ENCODE measurements at places on chromosomes 5 and 9.

- H3K36me3 ChIP-seq = no peaks in the 10 kb centered on the region
- H3K4me1 ChIP-seq = no peaks in the 10 kb centered on the region
- H3K27me3 ChIP-seq = no peaks in the 10 kb centered on the region
- no peak overlapping the region for H3K4me3 ChIP-seq
- no peak for DNase-seq
- no peak overlapping the region for H3K27ac ChIP-seq
Measured at GRCh38 chr5:115573133-115573532, 28.6 kb upstream of the FEM1C start.

- H3K36me3 ChIP-seq = no peaks in the 10 kb centered on the region
- DNase-seq = no peak
- H3K4me1 ChIP-seq = no peaks in the 10 kb centered on the region
- H3K27ac ChIP-seq = no peak overlapping the region
- H3K4me3 ChIP-seq = no peak overlapping the region
- H3K27me3 ChIP-seq = no peaks in the 10 kb centered on the region
Measured at GRCh38 chr9:88370346-88370745, 17.9 kb upstream of the SPIN1 start.

- peaks cover 1% of the 10 kb centered on the region for H3K4me1 ChIP-seq
- no peak overlapping the region for H3K4me3 ChIP-seq
- no peak overlapping the region for H3K27ac ChIP-seq
- H3K27me3 ChIP-seq = no peaks in the 10 kb centered on the region
- no peak for DNase-seq
Measured at GRCh38 chr9:133470988-133471387, 7.9 kb downstream of the SLC2A6 start.

- H3K4me3 ChIP-seq = no peak overlapping the region
- H3K4me1 ChIP-seq = peaks cover 12% of the 10 kb centered on the region
- DNase-seq = no peak
- no peaks in the 10 kb centered on the region for H3K27me3 ChIP-seq
- H3K36me3 ChIP-seq = no peaks in the 10 kb centered on the region
- no peak overlapping the region for H3K27ac ChIP-seq
Measured at GRCh38 chr9:136244122-136244968, 1.3 kb downstream of the QSOX2 start.

- H3K27ac ChIP-seq = no peak overlapping the region
- no peaks in the 10 kb centered on the region for H3K4me1 ChIP-seq
- H3K4me3 ChIP-seq = peak overlapping the region; percentile 89
- H3K27me3 ChIP-seq = no peaks in the 10 kb centered on the region
Measured at GRCh38 chr9:113274474-113275156, 757 bp downstream of the CDC26 start.

GRCh38 chr5:10438301-10438700, 3.4 kb upstream of the ROPN1L start:
- no peaks in the 10 kb centered on the region for H3K27me3 ChIP-seq
- H3K36me3 ChIP-seq = no peaks in the 10 kb centered on the region
- H3K27ac ChIP-seq = no peak overlapping the region
- DNase-seq = no peak

- H3K27ac ChIP-seq = no peak overlapping the region
- H3K27me3 ChIP-seq = no peaks in the 10 kb centered on the region
- no peak for DNase-seq
- no peaks in the 10 kb centered on the region for H3K4me1 ChIP-seq
- no peaks in the 10 kb centered on the region for H3K36me3 ChIP-seq
Measured at GRCh38 chr5:56185768-56186311, 47.3 kb downstream of the ANKRD55 start.

DNA sequence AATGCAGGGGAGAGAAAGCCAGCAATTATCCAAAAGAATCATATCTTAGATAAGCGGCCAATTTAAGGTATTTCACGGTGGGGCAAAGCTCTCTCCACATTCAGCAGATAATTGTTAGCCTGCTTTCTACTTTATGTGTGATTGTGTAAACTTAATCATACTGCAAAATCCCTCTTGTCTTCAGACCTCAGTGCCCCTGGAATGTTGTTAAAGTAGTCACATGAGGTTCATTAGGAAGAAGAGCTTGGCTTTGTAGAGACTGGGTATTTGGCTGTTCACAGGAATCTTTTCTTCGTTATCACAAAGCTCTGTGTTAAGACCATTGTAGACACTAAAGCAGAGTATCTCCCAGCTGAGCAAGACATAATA, 127.0 kb downstream of the RFK start:
- H3K4me3 ChIP-seq = no peak overlapping the region
- DNase-seq = no peak
- H3K27ac ChIP-seq = no peak overlapping the region
- H3K27me3 ChIP-seq = no peaks in the 10 kb centered on the region

DNA sequence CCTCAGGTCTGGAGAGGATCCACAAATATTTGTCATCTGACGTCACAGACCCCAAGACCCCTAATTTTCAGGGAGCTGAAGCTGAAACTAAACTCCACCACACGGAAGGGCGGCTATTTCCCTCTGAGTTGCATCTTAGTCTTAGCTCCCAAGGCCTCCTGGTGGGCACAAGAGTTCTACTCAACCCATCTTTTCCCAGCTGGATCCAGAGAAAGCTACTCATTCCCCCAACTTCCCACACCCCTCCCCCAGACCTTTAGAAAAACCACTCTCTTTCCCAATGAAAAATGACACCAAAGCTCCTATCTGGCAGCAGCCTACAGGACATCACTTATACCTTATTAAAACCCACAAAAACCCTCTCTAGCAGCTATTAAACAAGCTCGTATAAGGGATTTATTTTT, 67.1 kb upstream of the SLC1A1 start:
- H3K4me3 ChIP-seq = no peak overlapping the region
- no peaks in the 10 kb centered on the region for H3K36me3 ChIP-seq
- H3K27ac ChIP-seq = no peak overlapping the region
- no peaks in the 10 kb centered on the region for H3K4me1 ChIP-seq
- H3K27me3 ChIP-seq = no peaks in the 10 kb centered on the region
- DNase-seq = peak; percentile 5

GRCh38 chr9:126454215-126454614, 127.6 kb downstream of the MVB12B start:
- no peak overlapping the region for H3K27ac ChIP-seq
- no peak overlapping the region for H3K4me3 ChIP-seq
- no peaks in the 10 kb centered on the region for H3K4me1 ChIP-seq
- no peaks in the 10 kb centered on the region for H3K36me3 ChIP-seq
- H3K27me3 ChIP-seq = no peaks in the 10 kb centered on the region

DNA sequence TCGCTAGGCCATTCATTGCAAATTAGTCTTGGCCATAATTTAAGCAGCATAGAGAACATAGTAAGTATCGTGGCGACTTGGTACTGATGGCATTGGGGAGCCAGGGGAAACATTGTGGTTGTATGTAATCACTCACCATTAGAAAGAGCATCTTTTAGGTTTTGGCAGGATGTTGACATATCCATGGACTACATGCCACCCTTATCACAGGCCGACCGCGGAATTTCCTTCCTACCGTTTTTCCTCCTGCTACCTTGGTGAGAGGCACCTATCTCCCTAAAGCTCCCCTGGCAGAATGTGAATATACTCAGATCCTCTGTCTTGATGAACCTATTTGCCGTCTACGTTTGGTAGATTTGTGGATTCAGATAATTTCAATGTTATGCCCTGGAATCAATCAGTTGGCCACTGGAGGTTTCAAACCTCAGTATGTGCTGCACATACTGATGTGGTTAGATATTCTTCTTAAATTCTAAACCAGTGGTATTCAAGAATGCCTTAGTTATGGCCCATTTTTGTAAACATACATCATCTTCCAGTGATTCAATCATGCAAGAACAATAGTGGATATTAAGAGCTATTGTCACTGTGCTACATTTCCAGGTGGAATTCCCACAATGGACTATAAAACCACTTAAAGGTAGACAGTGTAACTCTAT, 271.0 kb upstream of the HAPLN1 start:
- H3K4me1 ChIP-seq = no peaks in the 10 kb centered on the region
- no peak overlapping the region for H3K4me3 ChIP-seq
- no peak overlapping the region for H3K27ac ChIP-seq
- no peak for DNase-seq

GRCh38 chr5:91562922-91563321, 179.8 kb upstream of the ARRDC3 start:
- H3K4me1 ChIP-seq = no peaks in the 10 kb centered on the region
- H3K4me3 ChIP-seq = no peak overlapping the region
- DNase-seq = no peak
- H3K36me3 ChIP-seq = no peaks in the 10 kb centered on the region
- no peaks in the 10 kb centered on the region for H3K27me3 ChIP-seq

DNA sequence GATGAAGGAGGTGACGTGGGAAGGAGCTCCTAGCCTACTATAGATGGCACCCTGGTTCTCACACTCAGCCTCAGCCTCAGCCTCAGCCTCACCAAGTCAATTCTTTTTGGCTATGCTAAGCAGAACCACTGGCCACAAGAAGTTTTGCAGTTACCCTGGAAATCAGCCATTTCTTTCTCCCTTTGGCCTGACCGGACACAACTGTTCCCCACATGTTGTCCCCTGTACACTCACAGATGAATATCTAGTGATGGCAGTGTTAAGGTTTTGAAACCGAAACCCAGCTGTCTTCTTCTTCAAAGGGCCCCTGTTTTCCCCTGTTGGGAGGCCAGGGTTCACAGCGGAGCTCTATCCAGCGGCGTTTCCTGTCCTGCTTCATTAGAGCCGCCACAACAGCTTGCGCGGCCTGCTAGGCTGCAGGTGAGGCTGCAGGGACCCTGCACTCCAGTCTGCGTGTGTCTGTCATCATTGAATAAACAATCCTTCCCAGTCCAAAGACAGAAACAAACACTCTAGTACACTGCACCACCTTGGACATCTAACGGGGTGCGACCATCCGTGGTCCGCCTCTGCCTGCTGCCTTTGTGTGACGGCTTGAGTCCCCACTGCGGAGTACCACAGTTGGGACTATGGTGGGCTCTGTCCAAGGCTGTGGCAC, 250.5 kb downstream of the DENND1A start:
- no peak overlapping the region for H3K27ac ChIP-seq
- H3K4me3 ChIP-seq = no peak overlapping the region
- no peak for DNase-seq
- no peaks in the 10 kb centered on the region for H3K36me3 ChIP-seq
- H3K4me1 ChIP-seq = no peaks in the 10 kb centered on the region

DNA sequence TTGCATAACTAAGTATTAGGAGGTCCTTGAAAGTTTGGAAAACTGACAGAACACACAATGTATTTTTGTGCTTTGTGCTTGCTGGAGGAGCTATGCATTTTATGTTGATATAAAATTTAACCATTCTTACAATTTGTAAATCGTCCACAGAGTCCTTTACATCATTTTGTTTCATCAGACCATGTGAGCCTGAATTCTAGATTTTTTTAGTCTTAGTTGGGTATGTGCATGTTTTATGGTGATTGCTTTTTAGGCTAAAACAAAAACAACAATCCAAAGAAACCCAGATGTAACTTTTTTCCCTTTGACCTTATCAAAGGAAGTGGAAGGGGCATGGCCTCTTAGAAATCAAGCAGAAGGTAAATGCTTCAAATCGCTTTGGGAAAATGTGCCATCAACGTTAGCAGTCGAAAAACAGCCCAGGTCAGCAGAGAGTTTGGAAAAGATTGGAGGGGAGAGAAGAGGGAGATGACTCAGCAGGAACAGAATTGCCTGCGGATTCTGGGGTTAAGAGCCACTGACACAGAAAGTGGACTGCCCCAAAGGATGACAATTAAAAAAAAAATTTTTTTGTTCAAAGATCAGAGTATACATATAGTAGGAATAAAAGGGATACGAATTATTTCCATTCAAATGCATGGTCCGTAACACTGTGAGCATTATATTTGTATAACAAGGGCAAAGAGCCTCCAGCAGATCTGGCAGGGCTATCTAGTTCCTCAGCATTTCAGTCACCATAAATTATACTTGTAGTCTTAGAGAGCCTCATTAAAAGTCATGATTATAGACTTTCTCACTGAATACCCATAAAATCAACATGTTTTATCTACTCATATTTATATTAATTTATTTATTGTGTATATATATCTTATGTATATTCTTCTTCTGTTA, 253.5 kb upstream of the HAPLN1 start:
- H3K4me3 ChIP-seq = no peak overlapping the region
- no peak overlapping the region for H3K27ac ChIP-seq
- no peak for DNase-seq
- no peaks in the 10 kb centered on the region for H3K27me3 ChIP-seq

- H3K27me3 ChIP-seq = no peaks in the 10 kb centered on the region
- no peak overlapping the region for H3K27ac ChIP-seq
- peak; percentile 0 for DNase-seq
- no peak overlapping the region for H3K4me3 ChIP-seq
- H3K4me1 ChIP-seq = no peaks in the 10 kb centered on the region
- no peaks in the 10 kb centered on the region for H3K36me3 ChIP-seq
Measured at GRCh38 chr9:116000748-116001329, 152.8 kb upstream of the PAPPA start.

GRCh38 chr5:26889815-26890214, 148.6 kb downstream of the CDH9 start:
- H3K4me1 ChIP-seq = no peaks in the 10 kb centered on the region
- H3K27me3 ChIP-seq = no peaks in the 10 kb centered on the region
- no peaks in the 10 kb centered on the region for H3K36me3 ChIP-seq
- DNase-seq = no peak
- H3K27ac ChIP-seq = no peak overlapping the region

DNA sequence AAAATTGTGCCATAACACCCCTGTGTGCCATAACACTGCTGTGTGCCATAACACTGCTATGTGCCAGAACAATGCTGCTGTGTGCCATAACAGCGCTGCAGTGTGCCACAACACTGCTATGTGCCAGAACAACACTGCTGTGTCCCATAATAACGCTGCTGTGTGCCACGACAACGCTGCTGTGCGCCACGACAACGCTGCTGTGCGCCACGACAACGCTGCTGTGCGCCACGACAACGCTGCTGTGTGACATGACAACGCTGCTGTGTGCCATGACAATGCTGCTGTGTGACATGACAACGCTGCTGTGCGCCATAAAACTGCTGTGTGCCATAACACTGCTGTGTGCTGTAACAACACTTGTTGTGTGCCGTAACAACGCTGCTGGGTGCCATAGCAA, 25.9 kb downstream of the CFAP90 start:
- H3K36me3 ChIP-seq = peaks cover 26% of the 10 kb centered on the region
- H3K27ac ChIP-seq = no peak overlapping the region
- H3K4me1 ChIP-seq = no peaks in the 10 kb centered on the region
- no peak overlapping the region for H3K4me3 ChIP-seq

DNA sequence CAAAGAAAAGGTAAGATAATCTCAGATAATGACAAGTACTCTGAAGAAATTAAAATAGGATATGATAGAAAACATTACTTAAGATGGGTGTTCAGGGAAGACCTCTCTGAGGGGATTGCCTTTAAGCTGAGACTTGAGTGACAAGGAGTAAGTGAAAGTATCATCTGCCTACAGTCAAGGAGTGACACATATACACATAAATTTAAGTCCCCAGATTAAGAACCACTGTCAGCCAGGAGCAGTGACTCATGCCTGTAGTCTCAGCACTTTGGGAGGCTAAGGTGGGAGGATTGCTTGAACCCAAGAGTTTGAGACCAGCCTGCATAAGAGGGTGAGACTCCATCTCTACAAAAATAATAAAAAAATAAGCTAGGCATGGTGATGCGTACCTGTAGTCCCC, 19.7 kb upstream of the ANKHD1 start:
- H3K27me3 ChIP-seq = no peaks in the 10 kb centered on the region
- DNase-seq = no peak
- H3K36me3 ChIP-seq = no peaks in the 10 kb centered on the region
- no peak overlapping the region for H3K4me3 ChIP-seq
- H3K27ac ChIP-seq = no peak overlapping the region

GRCh38 chr9:29659736-29660135, 2086.5 kb upstream of the C9orf72 start:
- H3K27me3 ChIP-seq = no peaks in the 10 kb centered on the region
- no peaks in the 10 kb centered on the region for H3K4me1 ChIP-seq
- no peaks in the 10 kb centered on the region for H3K36me3 ChIP-seq
- H3K27ac ChIP-seq = no peak overlapping the region

Data from iPS DF 6.9 (cell line).